ENCODE measurements at places on chromosomes 4 and X.

DNA sequence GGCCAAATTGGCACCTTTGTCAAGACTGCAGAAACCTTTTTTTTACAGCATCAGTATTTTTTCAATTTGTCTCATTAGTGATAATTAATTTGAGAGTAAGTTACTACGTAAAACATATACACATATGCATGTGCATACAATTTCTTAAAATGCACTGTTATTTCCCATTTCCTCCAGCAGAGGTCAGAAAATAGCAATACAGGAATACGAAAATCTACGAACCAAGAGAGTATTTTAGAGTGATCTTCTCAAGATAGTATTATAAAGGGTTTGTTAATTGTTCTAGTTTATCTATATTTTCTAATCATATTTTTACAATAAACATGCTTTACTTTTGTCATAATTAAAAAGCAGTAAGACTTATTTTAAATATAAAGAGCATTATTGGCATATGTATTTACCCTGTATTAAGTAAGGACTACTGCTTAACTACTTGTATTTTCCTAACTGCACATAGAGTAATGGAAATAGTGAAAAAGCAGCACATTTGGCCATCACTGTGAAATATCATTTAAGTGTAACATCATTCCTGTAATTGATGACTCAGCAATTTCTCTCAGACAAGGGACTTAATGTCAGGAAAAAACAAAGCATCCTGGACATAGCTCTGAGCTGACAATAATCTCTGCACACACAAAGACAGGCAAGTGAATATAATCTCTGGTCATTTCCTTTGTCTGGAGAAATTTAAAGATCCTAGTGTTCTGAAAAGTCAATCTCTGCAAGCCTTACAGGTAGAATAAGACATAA lies 45.6 kb downstream of the MAOB start:
- DNase-seq: no peak

- no peak for DNase-seq
Measured at GRCh38 chrX:135985973-135986310, 707 bp downstream of the SLC9A6 start.

DNA sequence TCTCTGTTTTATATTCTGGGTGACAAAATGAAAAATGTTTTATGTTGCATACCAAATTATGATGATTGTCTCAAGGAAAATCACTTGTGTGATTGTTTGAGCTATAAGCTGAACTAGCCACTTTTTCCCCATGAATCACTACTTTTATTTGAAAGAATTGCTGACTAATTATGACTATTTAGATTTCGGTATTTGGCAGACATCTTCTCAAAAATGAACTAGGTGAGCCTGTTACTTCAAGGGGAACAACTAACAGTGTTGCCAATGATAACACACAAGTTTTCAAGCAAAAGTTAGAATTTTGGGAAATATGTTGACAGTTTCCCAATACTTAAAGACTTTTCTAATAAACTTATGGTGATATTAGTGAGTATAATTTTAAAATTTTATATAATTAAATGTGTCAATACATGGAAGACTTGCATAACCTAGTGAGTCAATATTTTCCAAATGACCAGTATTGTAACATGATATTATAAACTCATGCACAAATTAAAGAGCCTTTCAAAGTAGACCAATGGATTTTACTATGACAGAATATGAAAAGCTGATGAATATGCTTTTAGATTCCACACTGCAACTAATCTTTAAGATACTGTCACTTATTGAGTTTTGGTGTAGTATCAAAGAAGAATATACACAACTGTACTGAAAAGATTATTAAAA lies 187.7 kb upstream of the GATB start:
- no peak for DNase-seq

DNA sequence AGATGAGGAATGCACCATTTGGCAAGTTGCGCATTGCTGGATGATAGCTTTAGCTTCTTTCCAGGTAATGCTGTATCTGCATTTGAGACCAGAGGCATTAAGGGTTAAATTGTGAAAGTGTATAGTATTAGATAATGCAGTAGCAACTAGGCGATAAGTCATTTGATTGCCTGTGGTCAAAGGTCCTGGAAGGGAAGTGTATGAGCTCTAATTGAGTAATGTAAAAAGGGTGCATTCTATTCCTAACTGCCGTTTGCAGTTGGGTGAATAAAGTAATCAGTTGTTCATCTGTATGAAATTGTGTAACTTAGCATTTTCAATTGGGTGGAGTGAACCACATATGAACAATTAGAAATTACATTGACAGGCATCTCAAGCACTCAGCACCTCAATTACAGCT lies 54.5 kb upstream of the WDR1 start:
- no peak for DNase-seq

- DNase-seq: no peak
Measured at GRCh38 chr4:123262080-123262479, 134.5 kb upstream of the SPRY1 start.

GRCh38 chrX:68249401-68249831 lies 183.9 kb downstream of the OPHN1 start:
- no peak for DNase-seq

GRCh38 chrX:13899607-13900006 lies 82.7 kb upstream of the GPM6B start:
- DNase-seq: no peak

DNA sequence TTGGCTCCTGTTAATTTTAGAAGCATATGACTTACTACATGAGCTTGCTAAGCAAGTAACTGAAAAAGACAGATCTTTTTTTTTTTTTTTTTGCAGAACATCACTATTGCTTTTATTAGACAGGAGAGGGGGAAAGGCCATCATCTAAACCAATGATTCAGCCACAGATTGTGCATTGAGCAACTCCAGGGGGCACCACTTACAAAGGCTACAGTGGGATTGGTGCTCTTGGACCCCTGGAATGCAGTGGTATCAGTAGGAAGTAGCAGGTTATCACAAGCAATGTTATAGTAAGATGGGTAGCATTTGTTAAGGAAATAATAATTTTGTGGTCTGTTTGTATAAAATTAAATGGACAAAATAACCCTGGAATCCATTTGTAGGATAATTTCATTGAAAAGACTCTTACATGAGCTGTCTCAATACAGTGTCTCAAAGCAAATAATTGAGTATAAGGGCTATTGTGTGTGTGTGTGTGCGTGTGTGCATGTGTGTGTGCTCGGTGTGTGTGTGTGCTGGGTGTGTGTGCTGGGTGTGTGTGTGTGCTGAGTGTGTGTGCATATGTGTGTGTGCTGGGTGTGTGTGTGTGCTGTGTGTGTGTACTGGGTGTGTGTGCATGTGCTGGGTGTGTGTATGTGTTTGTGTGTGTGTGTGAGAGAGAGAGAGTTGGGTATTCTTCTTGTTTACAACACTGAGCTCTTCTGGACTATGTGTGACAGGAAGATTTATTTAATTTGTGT lies 296.3 kb downstream of the PCDH7 start:
- DNase-seq: no peak

DNA sequence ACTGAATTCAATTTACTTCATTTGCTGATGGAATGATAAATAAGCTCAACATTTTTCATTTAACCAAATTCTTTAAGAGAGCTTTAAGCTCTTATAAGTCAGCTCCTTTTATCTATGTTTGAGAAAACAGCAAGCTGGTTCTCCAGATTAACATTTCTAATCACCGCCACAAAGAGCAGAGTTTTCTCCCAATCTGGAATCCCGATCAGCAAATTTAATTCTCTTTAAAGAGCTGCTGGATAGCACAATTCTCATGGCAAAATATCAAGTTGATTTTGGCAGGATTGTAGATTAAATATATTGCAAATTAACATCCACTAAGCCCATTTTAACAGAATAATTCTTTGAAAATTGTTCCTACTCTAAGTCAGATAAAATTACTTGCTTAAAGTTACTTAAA lies 48.8 kb downstream of the RPS6KA3 start:
- no peak for DNase-seq

GRCh38 chrX:49117581-49117980 lies 6.0 kb downstream of the GPKOW start:
- no peak for DNase-seq

GRCh38 chr4:82043081-82043808 lies 330.5 kb downstream of the HNRNPD start:
- DNase-seq: no peak

DNA sequence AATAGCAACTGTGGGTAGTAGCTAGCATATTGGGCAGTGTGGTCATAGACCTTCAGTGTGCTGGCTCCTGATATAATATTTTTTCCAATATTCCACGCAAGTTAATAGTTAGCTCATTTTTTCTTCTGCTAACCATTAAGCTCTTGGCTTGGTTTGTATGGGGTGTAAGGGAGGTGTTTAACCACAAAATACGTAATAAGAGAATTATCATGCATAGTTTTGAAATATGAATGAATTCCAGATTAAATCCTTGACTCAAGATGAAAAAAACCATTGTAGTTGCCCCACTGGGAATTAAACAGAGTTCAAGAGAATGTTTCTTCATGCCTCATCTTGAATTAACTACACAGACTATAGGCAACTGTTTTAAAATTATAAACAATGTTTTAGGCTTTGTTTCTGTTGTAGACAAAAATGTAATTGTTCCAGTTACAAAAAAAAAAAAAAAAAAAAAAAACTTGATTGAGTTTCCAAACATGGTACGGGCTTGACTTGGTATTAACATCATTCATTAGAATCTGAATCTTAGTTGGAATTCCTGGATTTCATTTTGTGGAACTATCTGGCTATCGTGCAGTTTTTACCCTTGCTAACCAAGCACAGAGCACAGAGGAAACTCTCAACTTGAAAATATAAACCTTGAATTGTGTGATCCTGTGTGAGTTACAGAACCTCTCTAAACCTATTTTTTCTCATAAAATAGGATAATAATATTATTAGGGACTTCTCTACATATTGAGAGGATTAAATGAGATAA lies 28.4 kb downstream of the CXCL1 start:
- DNase-seq: no peak

- no peak for DNase-seq
Measured at GRCh38 chrX:131895807-131896206, 127.3 kb upstream of the STK26 start.

- no peak for DNase-seq
Measured at GRCh38 chr4:182338063-182338462, 94.9 kb downstream of the TENM3 start.

GRCh38 chrX:65522739-65523372 lies 11.7 kb downstream of the LAS1L start:
- DNase-seq: no peak

DNA sequence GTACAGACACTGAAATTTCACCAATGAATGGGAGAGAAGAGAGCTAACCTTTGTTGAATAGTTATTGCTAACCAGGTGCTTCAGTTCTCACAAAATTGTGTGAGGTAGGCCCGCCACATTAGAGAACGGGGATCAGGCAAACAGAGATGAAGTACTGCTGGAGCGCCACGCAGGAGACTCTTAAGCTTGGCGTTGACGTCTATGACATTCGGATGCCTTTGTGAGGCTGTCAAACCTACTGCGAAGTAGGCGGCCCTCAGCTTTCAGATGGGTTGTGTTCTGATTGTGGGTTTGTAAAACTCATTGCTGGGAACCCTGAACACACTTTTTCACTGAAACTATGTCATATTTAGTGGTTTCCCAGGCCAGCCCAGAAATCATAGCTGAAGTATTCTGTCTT lies 173.6 kb downstream of the CBR4 start:
- DNase-seq: no peak

- peak; percentile 9 for DNase-seq
Measured at GRCh38 chr4:3311489-3312171, 18.8 kb downstream of the RGS12 start.

- DNase-seq: peak; percentile 75
Measured at GRCh38 chrX:102345916-102346315, 93.9 kb downstream of the NXF2B start.

GRCh38 chr4:114156371-114156770 lies 176.9 kb upstream of the ARSJ start:
- DNase-seq: no peak

DNA sequence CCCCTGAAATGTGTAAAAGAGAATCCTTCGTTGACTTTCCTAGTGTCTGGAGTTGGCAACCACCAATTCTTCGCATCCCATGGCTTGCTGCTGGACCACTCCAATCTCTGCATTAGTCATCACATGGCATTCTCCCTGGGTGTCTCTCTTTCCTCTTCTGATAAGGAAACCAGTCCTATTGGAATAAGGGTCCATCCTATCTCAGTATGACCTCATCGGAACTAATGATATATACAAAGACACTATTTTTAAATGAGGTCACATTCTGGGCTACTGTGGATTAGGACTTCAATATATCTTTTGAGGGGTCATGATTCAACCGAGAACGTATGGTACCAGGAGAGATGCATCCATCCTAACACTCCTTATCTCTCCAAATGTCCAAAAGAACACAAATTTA lies 259.1 kb upstream of the CPEB2 start:
- DNase-seq: no peak

GRCh38 chr4:179278647-179279046 lies 1836.4 kb upstream of the AGA start:
- DNase-seq: no peak

DNA sequence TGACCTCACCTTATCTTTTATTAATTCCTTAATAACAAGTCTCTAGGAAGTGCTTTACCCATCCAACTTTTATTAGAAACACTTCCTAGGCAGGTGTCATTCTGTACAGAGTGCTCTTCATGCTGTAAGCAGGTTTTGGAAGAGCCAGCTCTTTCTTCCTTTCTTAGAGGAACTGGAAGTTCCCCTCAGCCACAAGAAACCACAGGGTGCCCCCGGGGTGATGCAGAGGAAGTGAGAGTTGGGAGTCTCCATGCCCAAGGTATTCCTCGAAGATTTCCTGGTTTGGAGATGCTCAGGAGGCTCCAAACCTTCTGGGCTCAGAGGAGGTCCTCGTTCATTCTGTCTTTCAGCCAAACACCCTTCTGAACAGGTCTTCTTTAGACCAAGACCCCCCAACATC lies 83.8 kb downstream of the EGF start:
- DNase-seq: no peak

DNA sequence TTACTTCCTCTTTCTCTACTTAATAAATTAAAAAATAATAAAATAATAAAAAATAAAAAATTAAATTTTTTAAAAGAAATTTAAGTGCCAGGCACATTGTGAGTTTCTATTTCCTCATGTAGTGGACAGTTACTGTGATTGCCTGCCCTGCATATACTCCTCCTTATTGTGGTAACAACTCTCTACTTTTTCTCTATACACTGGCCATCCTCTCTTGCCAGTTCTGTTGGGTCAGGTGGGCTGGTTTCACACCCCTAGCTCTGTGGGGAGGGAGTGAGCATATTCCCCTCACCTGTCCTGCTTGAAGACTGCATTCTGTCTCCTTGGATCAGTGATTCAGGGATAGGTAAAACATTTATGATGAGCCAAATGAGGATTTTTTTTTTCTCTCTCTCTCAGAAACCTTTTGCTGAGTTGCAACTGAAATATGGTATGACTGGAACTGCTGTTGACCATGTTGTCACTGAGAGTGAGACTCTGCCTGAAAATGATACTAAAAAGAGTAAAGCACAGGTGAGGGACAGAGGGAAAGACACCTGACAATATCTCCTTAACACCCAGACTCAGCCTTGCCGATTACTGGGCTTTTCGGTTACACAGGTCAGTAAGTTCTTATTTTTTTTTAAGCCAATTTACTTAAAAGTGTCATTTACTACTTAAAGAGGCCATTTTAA lies 37.2 kb downstream of the CXXC4 start:
- no peak for DNase-seq
